Progenitor cell of endocrine pancreas (in vitro differentiated cells): ENCODE measurements at places on chromosomes 2 and 18.

DNA sequence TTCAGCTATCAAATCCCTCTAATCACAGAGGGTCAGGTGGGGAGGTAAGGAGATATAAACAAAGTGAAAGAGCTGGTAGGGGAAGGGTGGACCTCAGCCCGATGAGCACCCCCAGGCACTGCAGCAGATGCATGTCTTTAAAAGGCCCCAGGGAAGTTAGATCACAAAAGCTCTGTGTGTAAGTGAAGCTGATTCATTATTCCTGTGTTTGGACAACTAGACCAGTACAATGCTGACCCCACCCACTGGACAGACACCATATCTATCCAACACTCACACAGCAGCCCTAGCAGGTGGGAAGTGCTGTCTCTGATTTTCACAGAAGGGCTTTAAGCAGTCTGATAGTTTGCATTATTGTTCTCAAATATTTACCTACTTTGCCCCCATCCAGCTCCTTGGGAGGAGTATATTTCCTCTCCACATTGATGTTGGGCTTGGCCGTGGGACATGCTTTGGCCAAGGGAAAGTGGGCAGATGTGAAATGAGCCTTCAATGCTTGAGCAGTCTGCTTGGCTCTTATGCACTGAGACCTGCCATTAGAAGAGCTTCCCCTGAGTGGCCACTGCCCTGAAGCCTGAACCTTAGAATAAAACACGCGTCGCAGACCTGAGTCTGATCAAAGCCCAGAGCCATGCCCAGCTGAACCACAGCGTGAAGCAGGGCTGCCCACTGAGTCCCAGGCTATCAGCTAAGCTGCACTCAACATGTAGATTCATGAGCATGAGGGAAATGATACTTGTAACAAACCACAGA, 111.4 kb downstream of the COPS8 start:
- H3K36me3 ChIP-seq, result no peaks in the 10 kb centered on the region
- peaks cover 8% of the 10 kb centered on the region for H3K4me1 ChIP-seq
- H3K27me3 ChIP-seq, result peaks cover 16% of the 10 kb centered on the region
- no peak overlapping the region for H3K27ac ChIP-seq
- no peak overlapping the region for H3K4me3 ChIP-seq

DNA sequence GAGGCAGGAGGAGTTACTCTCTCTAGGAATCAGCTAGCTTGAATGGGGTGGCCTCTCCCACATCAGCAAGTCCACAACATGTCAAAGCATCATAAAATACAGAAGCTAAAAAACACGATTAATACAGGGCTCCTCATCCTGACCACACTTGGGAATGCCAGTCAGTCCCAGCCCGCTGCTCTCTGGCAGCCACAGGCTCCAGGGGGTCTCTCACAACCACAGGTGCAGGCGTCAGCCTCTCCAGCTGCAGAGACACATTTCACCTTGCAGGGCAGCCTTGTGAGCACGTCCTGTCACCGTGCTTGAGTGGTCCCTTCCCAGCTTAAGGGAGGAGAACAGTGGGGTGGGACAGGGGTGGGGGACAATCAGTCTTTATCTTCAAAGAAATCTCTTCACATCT, 137.4 kb upstream of the SH3BP4 start:
- peaks cover 12% of the 10 kb centered on the region for H3K27me3 ChIP-seq
- no peaks in the 10 kb centered on the region for H3K36me3 ChIP-seq
- no peak for DNase-seq
- no peak overlapping the region for H3K4me3 ChIP-seq
- no peak overlapping the region for H3K27ac ChIP-seq

DNA sequence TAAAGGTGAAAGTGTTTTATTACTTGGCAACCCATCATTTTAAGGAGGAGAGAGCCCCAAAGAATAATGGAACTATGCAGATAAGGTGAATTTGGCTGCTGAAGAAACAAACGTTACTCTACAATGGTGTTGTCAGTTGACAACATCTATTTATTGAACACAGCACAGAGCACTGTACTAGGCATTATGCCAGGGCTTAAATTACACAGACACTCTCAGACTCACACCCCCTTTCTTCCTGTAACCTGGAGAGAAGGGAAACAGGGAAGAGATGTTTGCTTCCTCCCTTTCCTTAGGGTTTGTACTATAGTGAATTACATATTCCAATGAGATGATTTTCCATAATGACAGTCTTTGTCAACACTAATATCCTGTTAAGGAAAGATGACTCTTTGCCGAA, 94.0 kb upstream of the ATP5MC3 start:
- no peak overlapping the region for H3K4me3 ChIP-seq
- peaks cover 8% of the 10 kb centered on the region for H3K27me3 ChIP-seq
- H3K4me1 ChIP-seq, result no peaks in the 10 kb centered on the region
- H3K27ac ChIP-seq, result no peak overlapping the region

DNA sequence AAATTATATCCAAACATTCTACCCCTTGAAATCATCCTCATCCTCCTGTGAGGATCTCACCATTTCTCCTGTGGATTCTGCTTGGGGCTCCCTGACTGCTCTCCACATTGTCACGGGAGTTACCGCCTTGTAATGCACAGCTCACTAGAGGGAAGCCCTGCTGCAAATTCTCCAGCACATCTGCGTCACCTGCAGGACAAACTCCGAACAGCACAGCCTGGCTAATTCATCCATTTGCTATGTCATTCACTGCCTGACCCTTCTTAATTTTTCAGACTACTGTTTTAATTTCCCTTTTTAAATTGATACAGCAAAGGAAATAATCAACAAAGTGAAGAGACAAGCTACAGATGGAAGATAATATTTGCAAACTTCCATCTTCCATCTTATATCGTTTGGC, 627.4 kb downstream of the FBXO15 start:
- H3K4me1 ChIP-seq, result no peaks in the 10 kb centered on the region
- no peak overlapping the region for H3K27ac ChIP-seq
- peaks cover 2% of the 10 kb centered on the region for H3K36me3 ChIP-seq
- H3K4me3 ChIP-seq, result no peak overlapping the region
- no peaks in the 10 kb centered on the region for H3K27me3 ChIP-seq

GRCh38 chr2:105235388-105236059, 6.0 kb upstream of the GPR45 start:
- no peak overlapping the region for H3K27ac ChIP-seq
- H3K4me3 ChIP-seq, result no peak overlapping the region
- peak; percentile 59 for DNase-seq
- peaks cover 22% of the 10 kb centered on the region for H3K27me3 ChIP-seq
- H3K4me1 ChIP-seq, result no peaks in the 10 kb centered on the region
- H3K36me3 ChIP-seq, result no peaks in the 10 kb centered on the region

- H3K27me3 ChIP-seq, result no peaks in the 10 kb centered on the region
- H3K27ac ChIP-seq, result peak overlapping the region; percentile 89
- peak overlapping the region; percentile 78 for H3K4me3 ChIP-seq
Observed at GRCh38 chr18:57585855-57586250, 649 bp downstream of the FECH start.

DNA sequence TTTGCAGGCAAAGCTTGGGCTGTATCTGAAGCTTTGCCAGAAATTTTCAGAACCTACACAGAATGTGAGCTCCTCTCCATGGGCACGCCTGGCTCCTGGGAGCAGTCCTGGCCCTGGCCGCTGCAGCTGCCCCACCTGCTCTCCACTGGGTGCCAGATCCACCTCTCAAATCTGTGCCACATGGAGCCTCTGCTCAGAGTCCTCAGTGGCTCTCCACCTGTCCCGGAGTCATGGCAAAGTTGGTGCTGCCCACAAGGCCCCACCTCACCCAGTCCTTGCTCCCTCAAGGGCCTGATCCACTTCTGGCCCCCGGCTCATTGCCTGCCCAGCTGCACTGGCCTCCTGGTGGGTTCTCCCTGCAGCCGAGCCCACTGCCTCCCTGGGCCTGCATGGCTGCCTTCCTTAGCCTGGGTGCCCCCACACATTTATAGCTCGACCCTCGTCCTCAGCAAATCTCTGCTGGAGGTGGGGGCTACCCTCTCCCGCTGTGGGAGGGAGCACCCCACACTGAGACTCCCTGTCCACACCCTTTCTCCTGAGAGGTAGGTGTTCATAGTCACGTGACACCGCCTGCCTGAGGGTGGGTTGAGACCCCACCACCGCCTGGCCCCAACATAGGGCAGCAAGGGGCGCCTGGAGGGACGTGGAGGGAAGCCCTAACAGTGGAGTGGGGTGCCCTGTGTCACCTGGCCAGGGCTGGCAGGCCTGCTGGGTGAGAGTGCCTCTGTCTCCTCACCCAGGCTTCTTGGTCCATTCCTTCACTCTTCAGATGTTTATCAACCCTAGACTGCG, 224.1 kb downstream of the SH3RF3 start:
- H3K36me3 ChIP-seq, result no peaks in the 10 kb centered on the region
- H3K4me3 ChIP-seq, result no peak overlapping the region
- peaks cover 5% of the 10 kb centered on the region for H3K27me3 ChIP-seq
- H3K4me1 ChIP-seq, result no peaks in the 10 kb centered on the region
- no peak for DNase-seq
- H3K27ac ChIP-seq, result no peak overlapping the region

GRCh38 chr2:135926605-135927004, 50.4 kb upstream of the MCM6 start:
- no peak overlapping the region for H3K27ac ChIP-seq
- H3K4me1 ChIP-seq, result no peaks in the 10 kb centered on the region
- peaks cover 12% of the 10 kb centered on the region for H3K36me3 ChIP-seq
- no peaks in the 10 kb centered on the region for H3K27me3 ChIP-seq
- DNase-seq, result no peak

- H3K4me1 ChIP-seq, result peaks cover 26% of the 10 kb centered on the region
- H3K27ac ChIP-seq, result peak overlapping the region; percentile 3
- no peak for DNase-seq
- H3K36me3 ChIP-seq, result peaks cover 4% of the 10 kb centered on the region
- H3K4me3 ChIP-seq, result peak overlapping the region; percentile 91
Observed at GRCh38 chr2:73069855-73070642, 1.5 kb downstream of the SFXN5 start.

- no peaks in the 10 kb centered on the region for H3K4me1 ChIP-seq
- no peak overlapping the region for H3K4me3 ChIP-seq
- no peaks in the 10 kb centered on the region for H3K27me3 ChIP-seq
- no peaks in the 10 kb centered on the region for H3K36me3 ChIP-seq
Observed at GRCh38 chr2:63775191-63775590, 66.5 kb upstream of the UGP2 start.

- DNase-seq, result no peak
- no peaks in the 10 kb centered on the region for H3K36me3 ChIP-seq
- H3K4me3 ChIP-seq, result no peak overlapping the region
- H3K4me1 ChIP-seq, result peaks cover 17% of the 10 kb centered on the region
Observed at GRCh38 chr2:28640260-28640907, 111.2 kb upstream of the PPP1CB start.

GRCh38 chr2:72605836-72606442, 219.9 kb downstream of the EXOC6B start:
- peaks cover 19% of the 10 kb centered on the region for H3K36me3 ChIP-seq
- H3K4me1 ChIP-seq, result peaks cover 9% of the 10 kb centered on the region
- H3K27ac ChIP-seq, result no peak overlapping the region
- DNase-seq, result no peak

- no peak overlapping the region for H3K27ac ChIP-seq
- peaks cover 1% of the 10 kb centered on the region for H3K36me3 ChIP-seq
- no peak for DNase-seq
- H3K4me3 ChIP-seq, result no peak overlapping the region
Observed at GRCh38 chr2:160392201-160392600, 101.4 kb downstream of the RBMS1 start.

- H3K36me3 ChIP-seq, result peaks cover 8% of the 10 kb centered on the region
- no peaks in the 10 kb centered on the region for H3K27me3 ChIP-seq
- DNase-seq, result no peak
- H3K27ac ChIP-seq, result no peak overlapping the region
Observed at GRCh38 chr2:190682168-190682567, 33.3 kb downstream of the NAB1 start.

DNA sequence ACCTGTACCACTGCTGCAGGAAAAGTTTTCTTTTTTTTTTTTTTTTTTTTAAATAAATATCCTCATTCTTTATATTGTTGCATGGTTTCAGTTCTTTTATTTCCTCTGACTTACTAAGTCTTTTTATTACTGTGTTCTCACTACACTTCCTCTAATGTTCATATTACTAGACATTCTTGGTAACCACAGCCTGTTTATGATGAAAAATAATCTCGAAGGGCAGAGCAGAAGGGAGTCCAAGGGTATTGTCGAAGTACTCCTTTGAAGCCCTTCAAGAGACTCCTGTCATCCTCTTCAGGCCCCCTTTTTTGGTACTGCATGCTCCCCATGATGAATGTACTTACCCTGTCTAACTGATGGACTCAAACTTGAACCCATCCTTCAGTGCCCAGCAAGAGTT, 61.2 kb downstream of the RND3 start:
- H3K27ac ChIP-seq, result no peak overlapping the region
- H3K4me1 ChIP-seq, result peaks cover 2% of the 10 kb centered on the region
- no peaks in the 10 kb centered on the region for H3K36me3 ChIP-seq
- no peak for DNase-seq

DNA sequence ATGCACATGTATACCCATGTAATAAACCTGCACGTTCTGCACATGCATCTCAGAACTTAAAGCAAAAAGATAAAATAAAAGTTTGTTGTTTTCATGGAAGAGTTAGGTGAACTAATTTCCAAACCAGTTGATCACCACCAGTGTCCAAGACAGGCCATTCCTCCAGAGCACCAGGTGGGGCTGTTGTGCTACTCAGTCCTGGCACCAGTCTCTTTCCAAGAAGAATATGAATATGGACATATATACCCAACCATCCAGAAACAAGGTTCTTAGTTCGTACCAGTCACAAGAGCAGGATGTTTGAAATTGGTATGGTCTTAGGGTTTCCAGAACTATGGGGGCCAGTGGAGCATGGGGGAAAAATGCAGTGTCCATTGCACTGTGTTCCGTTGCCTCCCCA, 17.2 kb upstream of the TNP1 start:
- DNase-seq, result no peak
- no peaks in the 10 kb centered on the region for H3K27me3 ChIP-seq
- H3K27ac ChIP-seq, result no peak overlapping the region
- no peaks in the 10 kb centered on the region for H3K4me1 ChIP-seq
- H3K36me3 ChIP-seq, result no peaks in the 10 kb centered on the region
- no peak overlapping the region for H3K4me3 ChIP-seq

DNA sequence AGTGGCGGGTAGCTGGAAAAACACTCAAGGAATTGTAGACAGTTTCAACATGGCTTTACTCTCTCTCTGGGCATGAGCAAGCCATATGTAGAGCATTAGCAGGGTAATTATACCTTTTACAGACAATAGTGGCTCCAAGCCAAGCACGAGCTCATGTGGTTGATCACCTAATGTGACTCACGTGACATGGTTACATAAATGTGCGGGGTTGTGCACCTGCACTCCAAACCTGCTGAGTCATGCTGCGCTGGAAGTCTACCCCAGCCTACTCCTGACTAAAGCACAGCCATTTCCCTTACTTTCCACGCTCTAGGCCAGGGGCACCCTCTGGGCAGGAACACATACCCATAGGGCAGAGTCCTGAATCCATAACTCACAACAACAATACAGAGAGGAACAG, 232.8 kb downstream of the MBD5 start:
- no peak overlapping the region for H3K4me3 ChIP-seq
- no peak for DNase-seq
- H3K27ac ChIP-seq, result no peak overlapping the region
- peaks cover 48% of the 10 kb centered on the region for H3K36me3 ChIP-seq

DNA sequence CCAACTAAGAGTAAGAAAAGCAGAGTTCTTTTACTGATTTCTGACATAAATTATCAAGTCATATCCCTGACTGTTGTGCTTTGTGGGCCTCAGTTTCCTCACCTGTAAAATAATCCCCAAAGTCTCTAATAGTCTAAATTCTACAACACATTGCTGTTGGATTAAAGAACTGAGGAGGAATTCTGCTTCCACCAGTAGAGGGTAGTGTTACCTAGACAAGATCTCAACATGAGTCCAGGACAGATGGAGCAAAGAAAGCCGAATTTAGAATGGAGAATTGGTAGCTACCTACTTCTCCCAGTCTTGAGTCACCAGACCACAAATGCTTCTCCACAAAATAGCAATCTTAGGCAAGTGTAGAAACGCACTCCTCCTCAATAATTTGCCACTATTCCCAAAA, 462.5 kb upstream of the FSHR start:
- no peaks in the 10 kb centered on the region for H3K27me3 ChIP-seq
- H3K4me1 ChIP-seq, result peaks cover 1% of the 10 kb centered on the region
- H3K4me3 ChIP-seq, result no peak overlapping the region
- DNase-seq, result no peak
- peaks cover 2% of the 10 kb centered on the region for H3K36me3 ChIP-seq
